GOT3 (cell line): ENCODE measurements at places on chromosomes 2 and 18.

- no peak for DNase-seq
Observed at GRCh38 chr2:129936334-129936934, 43.0 kb upstream of the RAB6C start.

GRCh38 chr2:156341452-156342253, 9.1 kb upstream of the NR4A2 start:
- peak; percentile 68 for DNase-seq

- no peak for DNase-seq
Observed at GRCh38 chr18:45628979-45629958, 14.0 kb downstream of the SLC14A2 start.

DNA sequence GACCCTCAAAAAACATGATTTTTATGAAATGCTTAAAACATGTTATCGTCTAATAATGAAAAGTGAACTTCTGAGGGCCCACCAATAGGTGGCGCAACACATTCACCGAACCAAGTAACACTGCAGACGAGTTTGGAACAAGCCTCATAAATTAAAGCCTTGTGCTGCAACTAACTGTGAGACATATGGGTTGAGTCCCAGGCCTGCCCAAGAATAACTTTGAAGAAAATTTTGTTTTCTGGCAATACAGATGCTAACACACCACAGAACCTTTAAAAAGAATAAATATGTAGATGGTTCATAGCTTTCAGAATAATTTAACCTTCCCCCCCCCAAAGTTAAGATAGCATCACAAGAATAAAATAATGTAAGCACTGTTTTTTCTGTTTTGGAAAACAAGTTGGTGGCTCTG, 285.9 kb downstream of the RNF144A start:
- no peak for DNase-seq

GRCh38 chr2:190190507-190191162, 128.1 kb upstream of the MSTN start:
- no peak for DNase-seq

DNA sequence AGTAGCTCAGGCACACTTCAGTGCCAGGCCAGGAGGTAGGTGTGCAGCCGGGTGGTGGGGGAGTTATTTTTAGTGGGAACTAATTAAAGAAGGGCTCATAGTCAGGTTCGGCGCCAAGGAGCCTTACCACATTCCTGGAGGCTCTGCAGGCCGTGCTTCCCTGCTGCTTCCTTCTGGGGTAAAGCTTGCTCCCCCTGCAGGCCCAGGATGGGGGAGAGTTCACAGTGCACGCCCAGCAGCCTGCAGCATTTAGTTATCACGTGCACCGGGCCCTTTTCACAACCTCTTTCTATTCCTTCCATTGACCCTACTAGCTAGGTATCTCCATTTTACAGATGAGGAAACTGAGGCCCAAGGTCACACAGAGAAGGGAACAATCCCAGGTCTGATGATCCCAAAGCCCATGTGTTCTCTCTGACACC, 2.5 kb downstream of the KCNF1 start:
- DNase-seq = no peak

GRCh38 chr2:173747035-173747434, 218.1 kb downstream of the SP3 start:
- DNase-seq = no peak

GRCh38 chr2:190999058-190999457, 14.9 kb downstream of the STAT1 start:
- no peak for DNase-seq

GRCh38 chr2:4175343-4175742, 472.0 kb downstream of the DCDC2C start:
- no peak for DNase-seq

- DNase-seq = no peak
Observed at GRCh38 chr2:220276741-220277444, 649.5 kb downstream of the SLC4A3 start.

DNA sequence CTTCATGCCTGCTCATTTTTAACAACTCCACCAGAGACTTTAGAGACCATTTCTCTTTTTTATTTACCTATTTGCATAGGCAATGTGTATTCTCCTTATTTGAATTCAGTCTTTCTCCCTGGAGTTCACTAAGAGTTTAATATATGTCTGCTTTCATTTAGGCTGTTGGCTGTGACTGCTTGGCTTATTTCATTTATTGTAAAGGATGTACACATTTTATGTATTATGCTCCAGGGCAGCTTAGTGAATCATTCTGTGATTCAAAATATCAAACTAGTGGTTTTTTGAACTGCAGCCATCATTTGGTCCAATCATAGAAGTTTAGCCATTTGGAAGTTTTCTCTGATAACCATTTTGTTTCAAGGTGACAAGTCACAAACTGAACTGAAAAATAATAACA, 229.6 kb downstream of the LPIN1 start:
- no peak for DNase-seq

DNA sequence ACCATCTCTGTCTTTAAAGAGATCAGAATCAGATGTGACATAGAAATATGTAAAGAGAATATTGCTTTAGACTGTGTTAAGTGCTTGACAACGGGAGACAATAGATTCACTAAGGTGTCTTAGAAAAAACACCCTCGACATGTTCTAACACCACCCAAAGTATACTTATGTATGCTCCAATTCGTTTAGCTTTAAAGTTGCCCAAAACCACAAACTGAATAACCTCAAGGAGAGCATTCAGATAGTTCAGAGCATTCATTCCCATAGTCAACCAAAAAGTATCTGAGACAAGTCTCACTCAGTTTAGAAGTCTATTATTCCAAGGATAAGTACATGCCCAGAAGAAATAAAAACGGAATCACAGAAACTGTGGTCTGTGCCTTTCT, 96.4 kb downstream of the KYNU start:
- no peak for DNase-seq

DNA sequence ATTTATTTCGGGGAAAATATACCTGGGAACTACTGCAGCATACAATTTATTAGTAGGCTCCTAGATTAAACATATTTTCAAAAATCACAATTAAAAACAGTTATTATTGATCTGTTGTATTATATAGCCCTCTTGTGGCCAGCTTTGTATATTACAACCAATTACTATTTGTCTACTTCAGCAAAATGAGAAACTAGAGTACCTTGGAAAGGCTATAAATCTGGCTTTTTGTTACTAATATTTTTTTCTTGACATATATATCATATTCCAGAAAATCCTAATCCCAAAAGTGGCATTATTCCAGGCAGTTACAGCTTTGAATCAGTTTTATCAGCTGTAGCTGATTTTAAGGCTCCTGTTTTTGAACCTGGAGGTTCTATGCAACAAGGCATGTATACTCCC, 101.2 kb downstream of the UBR3 start:
- no peak for DNase-seq

- DNase-seq = no peak
Observed at GRCh38 chr2:223731503-223731902, 105.9 kb downstream of the AP1S3 start.

DNA sequence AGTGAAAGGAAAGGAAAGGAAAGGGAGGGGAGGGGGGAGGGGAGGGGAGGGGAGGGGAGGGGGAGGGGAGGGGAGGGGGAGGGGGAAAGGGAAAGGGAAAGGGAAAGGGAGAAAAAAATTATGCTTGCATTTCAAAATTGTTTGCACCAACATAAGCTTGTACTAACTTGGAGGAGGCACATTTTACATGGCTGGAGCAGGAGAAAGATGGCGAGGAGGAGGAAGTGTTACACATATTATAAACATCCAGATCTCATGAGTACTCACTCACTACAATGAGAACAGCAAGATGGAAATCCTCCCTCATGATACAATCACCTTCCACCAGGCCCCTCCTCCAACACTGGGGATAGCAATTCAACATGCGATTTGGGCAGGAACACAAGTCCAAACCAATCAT, 660.2 kb upstream of the CDH2 start:
- DNase-seq = no peak

- no peak for DNase-seq
Observed at GRCh38 chr2:210833403-210833802, 277.0 kb downstream of the CPS1 start.

DNA sequence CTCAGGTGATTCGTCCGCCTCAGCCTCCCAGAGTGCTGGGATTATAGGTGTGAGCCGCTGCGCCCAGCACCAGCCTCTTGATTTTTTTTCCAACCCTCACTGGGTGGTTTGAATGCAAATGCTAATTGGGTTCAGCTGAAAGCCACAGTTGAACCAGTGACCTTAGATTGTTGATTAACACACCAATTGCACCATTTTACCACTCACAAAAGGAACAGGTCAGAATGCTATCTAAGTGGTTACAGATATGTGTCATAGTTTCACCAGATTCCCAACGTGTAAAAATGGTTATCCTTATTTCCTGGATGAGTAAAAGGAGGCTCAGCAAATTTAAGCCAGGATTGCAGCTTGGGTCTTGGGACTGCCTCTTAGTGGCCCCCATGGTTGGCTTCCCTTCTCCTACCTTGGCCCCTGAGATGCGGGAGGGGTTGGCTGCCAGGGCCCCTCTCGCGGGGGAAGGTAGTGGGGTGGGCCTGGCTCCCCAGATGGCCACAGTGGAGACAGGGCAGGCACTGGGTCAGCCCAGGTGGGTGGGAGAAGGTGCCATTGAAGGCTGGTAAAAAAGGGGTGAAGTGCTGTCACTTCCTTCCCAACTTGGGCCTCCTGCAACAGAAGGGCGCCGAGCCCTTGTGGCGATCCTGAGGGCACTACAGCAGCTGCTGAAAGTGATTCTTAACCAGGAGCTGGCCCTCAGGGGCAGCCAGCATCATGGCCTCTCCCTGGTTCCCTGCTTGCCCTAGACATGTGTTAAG, 164.9 kb upstream of the HAAO start:
- DNase-seq = no peak

GRCh38 chr18:41390309-41390708, 564.7 kb upstream of the PIK3C3 start:
- DNase-seq = no peak

- DNase-seq = no peak
Observed at GRCh38 chr2:54962935-54963440, 87.3 kb downstream of the RTN4 start.
